AG04450 (cell line): ENCODE measurements at places on chromosomes 4 and X. TPM values are rescaled to one million over a fixed set of nuclear protein-coding genes. Genes with fewer than 3 reads are reported as not detected.

Gene UGT2B10
- polyA plus RNA-seq: not detected in 2 replicates

Gene RNF212
- 0.52 and 0.88 TPM in 2 replicates for polyA plus RNA-seq

Gene LDB2
- polyA plus RNA-seq: 180 and 202 TPM in 2 replicates

Gene DHRSX
- polyA plus RNA-seq: 43.2 and 47.9 TPM in 2 replicates

Gene WNK3
- 0.63 and 0.82 TPM in 2 replicates for polyA plus RNA-seq

Gene MBNL3
- polyA plus RNA-seq: 1.1 and 1.2 TPM in 2 replicates

Gene PLP1
- polyA plus RNA-seq: 0.41 and 0.47 TPM in 2 replicates

Gene NAA11
- not detected in 2 replicates for polyA plus RNA-seq

Gene GAGE12F
- not detected in 2 replicates for polyA plus RNA-seq

Gene MCTS1
- polyA plus RNA-seq: 71.6 and 97.5 TPM in 2 replicates

Gene HELT
- polyA plus RNA-seq: not detected in 2 replicates
